ENCODE measurements at places on chromosomes 5 and 9. TPM values are rescaled to one million over a fixed set of nuclear protein-coding genes. Genes with fewer than 3 reads are reported as not detected.

DNA sequence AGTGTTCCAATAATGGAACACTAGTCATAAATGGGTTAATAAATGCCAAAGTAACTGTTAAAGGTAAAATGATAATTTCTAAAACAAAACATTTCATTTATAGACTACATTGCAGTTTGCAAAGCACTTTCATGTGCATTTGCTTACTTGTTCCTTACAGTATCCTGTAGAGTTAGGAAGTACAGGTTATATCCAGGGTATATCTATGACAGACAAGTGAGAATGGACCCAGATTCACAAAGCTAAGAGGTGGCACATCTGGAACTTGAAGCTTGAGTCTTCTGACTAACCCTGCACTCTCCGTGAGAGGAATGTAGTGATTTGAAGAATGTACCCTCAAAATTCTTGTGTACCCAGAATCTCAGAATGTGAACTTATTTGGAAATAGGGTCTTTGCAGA, 121.4 kb downstream of the FER start:
- H3K4me1 ChIP-seq, result no peaks in the 10 kb centered on the region
- H3K4me3 ChIP-seq, result no peak overlapping the region
- peak overlapping the region; percentile 43 for H3K27ac ChIP-seq

- H3K27ac ChIP-seq, result no peak overlapping the region
- H3K4me1 ChIP-seq, result peaks cover 51% of the 10 kb centered on the region
- H3K4me3 ChIP-seq, result peak overlapping the region; percentile 81
- peaks cover 30% of the 10 kb centered on the region for H3K27me3 ChIP-seq
- no peaks in the 10 kb centered on the region for H3K36me3 ChIP-seq
These were observed 957 bp downstream of the SHB start for GRCh38 chr9:38067859-38068681.

Gene FAM193B
- 95.1 TPM for total RNA-seq

Gene SLC34A1
- total RNA-seq, result not detected

GRCh38 chr5:127987354-127988145, 96.0 kb upstream of the SLC12A2 start:
- no peaks in the 10 kb centered on the region for H3K4me1 ChIP-seq
- H3K27me3 ChIP-seq, result no peaks in the 10 kb centered on the region
- no peak overlapping the region for H3K27ac ChIP-seq

DNA sequence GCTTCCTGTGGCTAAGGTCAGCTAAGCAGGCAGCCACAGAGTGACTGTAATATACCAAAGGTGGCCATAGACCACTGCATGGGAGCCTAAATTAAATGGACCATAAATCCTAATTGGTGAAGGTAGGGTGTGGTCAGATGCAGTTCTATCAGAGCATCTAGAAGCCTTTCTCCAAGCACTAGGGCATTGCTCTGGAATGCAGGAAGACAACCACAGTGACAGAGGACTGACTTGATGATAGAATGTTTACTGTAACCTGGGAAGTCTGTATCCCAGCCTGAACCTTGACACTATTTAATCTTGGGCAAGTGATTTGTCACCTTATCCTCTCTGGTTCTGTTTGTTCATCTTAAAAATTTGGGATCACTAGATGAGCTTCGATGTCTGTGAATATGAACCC, 2.3 kb downstream of the FBXO38 start:
- H3K27me3 ChIP-seq, result no peaks in the 10 kb centered on the region
- no peak overlapping the region for H3K27ac ChIP-seq
- DNase-seq, result no peak
- no peak overlapping the region for H3K4me3 ChIP-seq
- H3K36me3 ChIP-seq, result peaks cover 5% of the 10 kb centered on the region
